Esophagus muscularis mucosa (tissue), 4 donors: ENCODE measurements at places on chromosomes 2 and 18. TPM values are rescaled to one million over a fixed set of nuclear protein-coding genes. Genes with fewer than 3 reads are reported as not detected.

- DNase-seq: no peak
Observed at GRCh38 chr2:6683516-6683915, 182.2 kb downstream of the CMPK2 start.

- DNase-seq: no peak
Observed at GRCh38 chr2:56291711-56292110, 107.9 kb downstream of the CCDC85A start.

GRCh38 chr18:13246121-13246520 lies 27.6 kb downstream of the LDLRAD4 start:
- DNase-seq: no peak

GRCh38 chr2:9761577-9761976 lies 81.7 kb upstream of the TAF1B start:
- DNase-seq: no peak

The ANKAR gene
- 7.9 TPM for total RNA-seq

DNA sequence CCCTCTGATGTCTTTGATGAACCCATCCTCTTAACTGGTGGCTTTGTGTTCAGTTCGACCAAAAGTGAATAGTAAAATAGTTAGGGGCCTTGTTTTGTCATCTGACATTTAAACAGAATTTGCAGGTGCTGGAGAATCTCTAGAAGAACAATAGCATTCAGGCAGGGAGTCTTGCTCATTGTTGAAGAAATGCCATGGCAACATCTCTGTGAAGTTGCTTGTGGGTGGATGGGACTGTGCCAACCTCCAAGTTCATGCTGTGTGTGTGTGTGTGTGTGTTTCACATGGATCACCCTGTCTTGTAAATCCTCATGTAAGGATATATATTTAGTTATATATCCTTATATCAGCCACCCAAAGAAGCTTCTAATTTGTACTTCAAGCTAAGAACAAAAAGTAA lies 66.7 kb downstream of the SKA1 start:
- no peak for DNase-seq

DNA sequence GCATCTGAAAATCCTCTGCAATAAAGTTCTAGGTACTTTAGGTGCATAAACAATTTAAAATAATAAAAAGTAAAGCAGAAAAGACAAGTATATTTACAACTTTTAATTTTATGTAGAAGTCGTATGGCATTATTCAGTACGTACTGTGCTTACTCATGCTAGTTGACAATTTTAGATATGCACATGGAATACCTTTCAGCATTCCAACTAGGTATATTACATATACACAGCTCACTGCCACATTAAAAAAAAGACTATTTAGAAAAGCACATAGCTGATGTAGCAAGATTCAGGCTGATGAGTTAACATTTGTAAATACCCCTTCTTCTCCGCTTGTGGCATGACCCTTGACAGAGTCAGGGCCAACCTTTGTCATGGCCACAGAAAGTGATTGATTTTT lies 171.2 kb downstream of the FBXO15 start:
- DNase-seq: no peak

The PTPRN gene
- 3.0 TPM for total RNA-seq

The COL6A3 gene
- 205 TPM for total RNA-seq

DNA sequence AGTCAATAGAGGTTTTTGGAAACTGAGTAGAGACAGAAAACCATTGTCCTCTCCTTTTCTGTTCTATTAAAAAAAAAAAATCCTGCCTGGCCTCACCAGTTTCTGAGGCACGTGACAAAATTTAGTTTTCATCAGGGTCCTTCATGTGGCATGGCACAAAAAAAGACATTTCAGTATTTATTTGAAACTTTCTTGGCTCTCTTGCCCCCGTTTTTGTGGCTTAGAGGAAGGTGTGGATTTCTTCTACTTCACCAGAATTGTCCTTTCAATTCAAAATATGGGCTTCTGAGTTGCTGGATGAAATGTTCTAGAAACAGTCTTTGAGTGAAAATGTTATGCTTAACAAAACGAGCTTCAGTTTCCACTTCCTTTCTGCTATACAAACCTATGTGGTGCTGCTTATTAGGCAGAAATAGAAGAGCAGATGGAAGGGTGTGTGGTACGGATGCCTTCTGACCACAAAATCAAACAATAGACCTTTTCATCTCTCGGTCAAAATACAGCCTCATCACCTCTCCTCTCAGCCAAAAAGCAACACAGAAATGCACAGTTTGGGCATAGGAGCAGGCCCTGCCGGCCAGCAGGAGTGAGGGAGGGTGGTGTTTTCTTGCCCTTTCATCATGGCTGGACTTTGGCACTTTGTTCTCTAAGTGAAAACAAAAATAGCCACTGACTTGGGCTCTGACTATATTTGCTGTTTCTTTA lies 89.2 kb downstream of the SH3RF3 start:
- DNase-seq: no peak

The OSBPL1A gene
- 97.9 TPM for total RNA-seq

The CHRNG gene
- not detected for total RNA-seq

DNA sequence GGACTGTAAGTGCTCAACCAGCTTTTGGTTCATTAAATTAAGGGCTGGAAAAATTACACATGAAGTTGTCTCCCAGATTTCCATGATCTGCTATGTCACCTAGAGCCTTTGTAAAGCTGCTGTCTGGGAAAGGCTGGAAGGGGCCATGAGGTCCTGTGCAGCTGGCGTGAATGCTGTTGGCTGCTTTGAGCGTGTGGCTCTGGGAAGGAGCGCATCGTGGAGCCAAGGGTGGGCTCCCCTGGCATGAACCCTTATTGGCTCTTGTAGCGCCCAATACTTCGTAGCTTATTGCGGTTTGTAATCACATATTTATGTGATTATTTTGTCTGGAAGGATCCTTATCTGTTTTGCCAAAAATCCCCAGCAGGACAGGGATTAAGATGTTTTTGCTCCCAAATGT lies 70.5 kb upstream of the LMAN1 start:
- no peak for DNase-seq

DNA sequence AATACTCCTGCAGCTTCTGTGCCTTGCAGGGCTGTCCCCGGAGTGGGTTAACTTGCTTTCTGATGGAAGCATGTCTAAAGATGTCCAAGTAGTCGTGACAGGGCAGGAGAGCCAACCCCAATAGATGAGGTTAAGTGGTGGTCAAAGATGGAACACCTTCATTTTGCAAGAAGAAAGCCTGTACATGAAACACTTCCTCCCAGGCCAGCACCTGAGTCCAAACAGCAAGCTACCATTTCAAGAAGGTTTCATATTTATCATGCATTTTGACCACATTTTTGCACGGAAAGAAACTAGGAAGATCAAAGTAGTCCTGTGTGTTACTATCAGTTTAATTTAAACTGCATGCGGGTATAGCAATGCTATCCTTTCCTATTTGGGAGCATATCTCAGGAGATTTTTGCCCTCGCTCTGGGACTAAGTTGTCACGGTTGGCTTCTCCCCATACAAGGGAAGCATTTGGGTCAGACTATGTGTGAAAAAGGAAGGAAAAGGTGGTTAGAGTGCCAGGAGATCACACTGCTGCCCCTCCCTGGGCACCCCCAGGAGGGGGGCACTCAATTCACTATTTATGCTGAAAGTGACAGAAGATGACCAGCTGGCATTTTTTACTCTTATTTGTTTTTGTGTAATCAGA lies 187.6 kb downstream of the ZNF521 start:
- no peak for DNase-seq

GRCh38 chr2:112995346-112995920 lies 9.8 kb upstream of the IL36A start:
- no peak for DNase-seq

- no peak for DNase-seq
Observed at GRCh38 chr18:35127201-35127600, 86.0 kb downstream of the MAPRE2 start.

DNA sequence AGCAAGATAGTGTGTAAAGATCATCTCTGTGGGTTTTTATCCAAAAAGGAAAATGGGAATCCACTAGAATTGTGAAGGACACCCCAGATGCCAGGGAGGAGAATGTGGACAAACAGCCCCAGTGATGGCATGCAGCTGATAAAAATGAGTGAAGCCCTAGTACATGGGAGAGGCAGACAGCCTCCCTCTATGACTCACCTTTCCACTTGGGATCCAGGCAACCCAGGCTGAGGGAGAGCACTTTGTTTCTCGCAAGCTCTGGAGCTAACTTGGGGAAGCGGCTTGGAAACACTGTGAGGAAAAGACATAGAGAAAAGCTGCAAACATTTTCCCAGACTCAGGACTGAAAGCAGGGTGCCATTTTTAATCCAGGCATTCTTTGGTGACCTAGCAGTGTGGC lies 5.3 kb upstream of the FLACC1 start:
- no peak for DNase-seq

DNA sequence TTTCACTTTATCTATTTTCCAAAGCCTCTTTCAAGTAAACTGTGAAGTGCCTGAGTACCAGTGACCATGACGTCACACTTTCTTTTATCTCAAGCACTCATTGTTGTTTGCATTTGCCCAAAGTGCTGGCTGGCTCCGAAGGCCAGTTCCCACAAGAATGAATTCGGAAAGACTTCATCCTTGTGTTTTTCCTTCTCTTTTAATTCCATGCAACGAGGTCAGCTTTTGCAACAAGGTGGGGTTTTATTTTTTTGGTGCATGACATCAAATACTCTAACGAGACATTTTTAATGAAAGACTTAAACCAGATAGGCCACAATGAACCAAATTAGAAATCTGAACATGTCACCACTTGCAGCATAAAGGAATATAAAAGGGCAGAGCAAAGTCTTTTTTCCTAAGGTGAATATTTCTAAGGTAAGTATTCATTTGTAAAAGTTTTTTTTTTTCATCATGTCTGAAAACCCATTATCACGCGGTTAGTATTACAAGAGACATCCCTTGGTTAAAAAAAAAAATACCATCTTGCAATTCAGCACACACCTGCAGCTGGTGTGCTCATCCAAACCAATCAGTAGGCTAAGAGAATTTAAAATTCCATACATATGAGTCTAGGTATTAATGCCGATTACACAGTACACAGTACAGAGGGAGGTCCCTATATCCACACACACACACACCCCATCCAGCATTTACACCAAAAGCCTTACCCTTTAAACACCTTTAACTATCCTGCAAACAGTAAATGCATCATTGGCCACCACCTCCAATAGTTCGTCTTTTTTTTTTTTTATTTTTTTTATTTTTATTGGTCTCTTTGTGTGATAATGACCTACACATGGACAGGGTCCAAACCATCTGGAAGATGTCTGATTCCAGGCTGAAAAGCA lies 2.3 kb downstream of the ARL4C start:
- DNase-seq: no peak

The AQP12B gene
- total RNA-seq: not detected

DNA sequence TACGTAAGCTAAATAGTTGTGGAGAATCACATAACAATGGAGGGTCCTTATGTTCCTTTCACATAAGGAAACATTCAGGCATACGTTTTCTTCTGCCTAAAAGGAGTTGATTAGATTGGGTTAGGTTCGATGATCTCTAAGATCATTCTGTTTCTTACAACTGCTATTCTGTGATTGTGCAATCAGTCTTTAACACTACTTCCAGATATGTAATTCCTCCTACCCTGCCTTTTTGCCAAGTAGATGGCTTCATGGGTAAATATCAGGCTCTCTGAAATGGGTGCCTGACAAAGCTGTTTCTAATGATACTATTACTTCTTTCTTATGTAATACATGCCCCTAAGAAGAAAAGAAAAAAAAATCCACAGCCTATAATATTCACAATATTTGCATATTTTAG lies 321.5 kb downstream of the XIRP2 start:
- DNase-seq: no peak

The CD8A gene
- 1.0 TPM for total RNA-seq

DNA sequence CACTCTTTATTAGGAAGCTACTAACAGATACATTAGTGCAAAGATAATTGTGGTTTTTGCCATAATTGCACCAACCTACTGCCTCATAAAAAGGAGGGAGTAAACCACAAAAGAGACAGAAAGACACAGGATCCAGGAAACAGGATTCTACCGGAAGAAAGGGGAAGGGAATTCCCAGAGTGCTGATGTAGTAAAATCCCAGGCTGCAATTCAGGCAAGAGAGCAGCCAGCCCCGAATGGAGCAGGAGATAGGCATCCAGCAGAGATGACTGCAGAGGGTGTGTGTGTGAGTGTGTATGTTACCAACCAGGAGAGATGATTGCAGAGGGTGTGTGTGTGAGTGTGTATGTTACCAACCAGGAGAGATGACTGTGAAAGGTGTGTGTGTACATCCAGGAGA lies 84.4 kb downstream of the KCNS3 start:
- no peak for DNase-seq

DNA sequence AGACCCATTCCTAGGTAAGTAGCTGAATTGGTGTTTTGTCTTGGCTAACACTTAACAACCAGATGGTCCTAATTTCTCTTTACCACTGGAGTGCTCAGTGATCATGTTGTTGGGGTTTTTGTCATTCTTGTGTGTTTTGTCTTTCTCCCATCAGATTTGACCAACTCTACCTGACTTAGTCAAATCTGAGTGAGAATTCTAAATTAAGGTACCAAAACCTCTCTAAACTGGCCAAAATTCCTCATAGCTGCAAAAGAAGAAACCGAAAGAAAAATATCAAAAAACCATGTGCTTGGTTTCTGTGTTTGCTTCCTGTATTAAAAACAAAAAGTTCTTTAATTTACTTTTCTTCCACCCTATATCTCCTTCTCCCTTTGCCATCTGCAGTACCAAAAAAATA lies 350.7 kb upstream of the SPHKAP start:
- DNase-seq: no peak

GRCh38 chr2:41836948-41837347 lies 210.9 kb upstream of the PKDCC start:
- DNase-seq: no peak

The C2orf81 gene
- 4.6 TPM for total RNA-seq

GRCh38 chr2:102140377-102140776 lies 2.2 kb upstream of the IL1R1 start:
- DNase-seq: no peak

DNA sequence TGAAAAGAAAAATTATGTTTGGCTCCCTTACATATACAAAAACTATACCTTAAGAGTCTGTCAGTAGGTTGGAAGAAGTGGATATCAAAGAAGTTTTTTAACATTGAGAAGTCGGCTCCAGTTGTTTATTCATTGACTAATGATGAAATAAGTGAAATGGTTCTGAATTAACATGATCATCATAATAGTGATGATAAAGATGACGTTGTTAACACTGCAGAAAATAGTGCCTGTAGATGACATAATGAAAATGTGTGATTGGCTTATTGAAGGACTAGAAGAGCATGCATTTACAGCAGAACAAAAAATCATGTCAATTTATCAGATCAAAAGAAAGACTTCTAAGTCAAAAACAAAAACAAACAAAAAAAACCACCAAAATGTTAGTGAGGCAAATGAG lies 1125.4 kb upstream of the NXPH2 start:
- DNase-seq: no peak

GRCh38 chr2:115075800-115076199 lies 633.4 kb downstream of the DPP10 start:
- DNase-seq: no peak

DNA sequence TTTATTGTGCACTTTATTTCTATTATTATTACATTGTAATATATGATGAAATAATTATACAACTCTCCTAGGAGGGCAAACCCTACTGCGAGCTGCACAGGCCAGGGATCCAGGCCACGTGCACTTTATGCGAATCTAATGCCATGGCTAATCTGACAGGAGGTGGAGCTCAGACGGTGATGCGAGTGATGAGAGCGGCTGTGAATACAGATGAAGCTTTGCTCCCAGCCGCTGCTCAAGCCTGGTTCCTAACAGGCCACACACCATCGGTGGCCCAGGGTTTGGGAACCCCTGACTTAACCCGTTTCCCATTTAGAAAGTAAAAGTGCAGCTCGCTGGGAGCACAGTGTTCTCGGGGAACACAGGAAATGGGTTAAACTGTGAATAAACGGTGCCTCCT lies 40.8 kb upstream of the RAB6D start:
- no peak for DNase-seq

GRCh38 chr18:24414349-24415003 lies 12.0 kb upstream of the IMPACT start:
- DNase-seq: peak; percentile 14

- no peak for DNase-seq
Observed at GRCh38 chr2:23346029-23346428, 39.0 kb upstream of the KLHL29 start.
